Femur (tissue), 1 donor: ENCODE measurements at places on chromosomes 4 and X.

DNA sequence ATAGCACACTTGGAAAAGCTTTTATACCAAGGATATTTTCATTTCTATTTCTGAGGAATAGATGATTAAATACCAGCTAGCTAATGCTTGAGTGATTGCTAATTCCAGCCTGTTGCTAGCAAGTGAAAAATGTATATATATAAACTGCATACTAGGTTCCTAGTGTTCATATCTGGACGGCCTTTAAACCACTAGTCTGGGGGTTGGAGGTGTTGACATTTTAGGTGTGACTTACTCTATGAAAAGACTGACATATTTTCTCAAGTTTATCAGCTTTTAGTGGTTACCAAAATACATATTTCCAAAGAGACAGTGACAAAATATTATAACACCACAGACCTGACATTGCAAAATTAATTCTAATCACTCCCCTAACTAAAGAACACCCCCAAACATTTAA is 44.7 kb downstream of the MTMR8 start:
- DNase-seq = no peak

GRCh38 chrX:29530501-29530900 is 684.9 kb upstream of the MAGEB2 start:
- no peak for DNase-seq

- no peak for DNase-seq
Observed at GRCh38 chr4:25310066-25310802, 2.3 kb upstream of the ZCCHC4 start.

DNA sequence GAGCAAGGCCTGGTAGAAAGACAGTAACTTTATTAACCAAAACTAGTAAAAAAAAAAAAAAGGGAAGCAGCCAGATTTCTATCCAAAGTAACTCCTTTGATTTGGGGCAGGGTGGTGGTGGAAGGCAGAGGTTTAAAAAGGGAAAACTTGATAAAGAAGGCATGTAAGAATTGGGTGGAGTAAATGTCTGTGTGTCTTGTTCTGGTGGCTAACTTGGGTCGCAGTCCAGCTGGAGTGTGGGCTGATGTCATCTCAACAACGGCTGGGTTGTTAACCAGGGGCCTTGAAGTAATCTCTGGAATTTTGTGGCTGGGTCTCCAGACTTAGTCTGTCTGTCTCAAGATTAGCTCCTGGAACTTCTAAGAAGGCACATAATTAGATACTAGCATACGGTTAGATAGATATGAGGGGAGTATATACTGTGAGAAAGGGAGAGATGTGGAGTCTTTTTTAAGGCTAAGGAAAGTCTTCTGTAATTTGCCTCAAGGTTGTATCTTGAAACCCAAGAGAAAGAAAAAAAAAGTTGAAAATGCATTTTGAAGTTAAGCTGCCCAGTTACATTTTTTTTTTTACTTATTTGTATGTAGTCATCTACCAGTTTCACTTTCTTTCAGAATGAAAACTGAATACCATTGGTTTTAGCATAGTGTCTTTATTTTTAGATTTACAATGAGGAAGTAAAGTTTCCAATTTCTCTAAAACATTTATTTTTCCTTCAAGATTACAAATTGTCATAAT is 48.3 kb downstream of the MTHFD2L start:
- peak; percentile 21 for DNase-seq

DNA sequence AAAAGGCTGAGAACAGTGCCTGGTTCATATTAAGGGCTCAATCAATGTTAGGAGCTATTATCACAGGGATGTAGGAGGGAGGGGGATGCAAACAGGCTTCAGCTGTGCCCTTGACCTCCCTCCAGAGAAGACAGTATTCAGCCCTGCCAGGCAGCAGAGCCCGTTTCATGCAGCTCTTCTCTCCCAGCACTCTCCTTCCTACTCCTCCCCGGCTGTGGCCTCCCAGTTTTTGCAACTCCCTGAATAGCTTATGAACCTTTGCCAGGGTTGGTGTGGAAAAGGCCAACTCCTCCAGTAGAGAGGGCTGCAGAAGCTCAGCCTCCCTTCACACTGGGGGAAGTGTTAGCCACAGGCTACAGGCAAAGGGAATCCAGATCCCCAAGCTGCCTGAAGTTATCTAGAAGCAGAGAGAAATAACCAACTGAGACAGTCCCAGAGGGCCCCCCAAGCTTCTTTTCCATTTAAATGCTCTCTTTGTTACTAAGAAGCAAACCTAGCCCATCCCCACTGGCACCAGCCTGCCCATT is 31.7 kb upstream of the APLN start:
- peak; percentile 44 for DNase-seq

DNA sequence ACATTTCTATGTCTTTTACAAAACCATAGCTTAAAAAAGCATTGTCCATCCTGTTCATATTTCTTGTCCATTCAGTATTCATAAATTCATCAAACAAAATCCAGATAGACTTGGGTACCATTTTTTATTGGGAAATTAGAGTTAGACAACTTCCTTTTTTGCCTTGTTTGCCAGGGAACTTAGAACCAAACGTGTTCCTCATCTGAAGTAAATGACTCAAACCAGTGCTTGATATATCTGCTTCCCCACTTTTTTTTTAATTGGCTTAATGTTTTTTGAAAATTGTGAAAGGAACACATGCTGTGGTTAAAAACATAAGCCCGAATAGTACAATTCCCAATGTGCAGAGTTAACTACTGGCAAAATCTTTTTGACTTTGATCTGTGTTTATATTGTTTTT is 44.2 kb downstream of the DLG3 start:
- no peak for DNase-seq

DNA sequence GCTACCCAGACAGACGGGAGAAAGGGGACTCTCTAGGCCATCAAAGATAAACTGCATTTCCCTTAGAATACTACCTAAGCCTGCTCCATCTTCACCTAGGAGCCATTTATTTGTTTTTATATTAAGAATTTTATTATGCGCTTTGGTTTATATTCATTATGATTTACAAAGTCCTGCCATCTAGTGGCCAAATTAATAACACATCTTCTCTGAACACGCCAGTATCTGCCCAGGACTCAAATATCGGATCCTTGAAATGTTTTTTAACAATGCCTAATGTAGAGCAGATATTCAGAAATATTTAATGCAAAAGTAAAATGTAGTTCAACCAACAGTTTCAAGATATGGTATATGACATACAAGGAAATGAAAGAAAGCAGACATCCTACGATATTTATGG is 20.8 kb upstream of the PRPS2 start:
- DNase-seq = no peak

GRCh38 chr4:8558080-8558960 is 21.9 kb upstream of the GPR78 start:
- DNase-seq = no peak

- DNase-seq = no peak
Observed at GRCh38 chr4:8388528-8388870, 52.0 kb downstream of the ACOX3 start.

DNA sequence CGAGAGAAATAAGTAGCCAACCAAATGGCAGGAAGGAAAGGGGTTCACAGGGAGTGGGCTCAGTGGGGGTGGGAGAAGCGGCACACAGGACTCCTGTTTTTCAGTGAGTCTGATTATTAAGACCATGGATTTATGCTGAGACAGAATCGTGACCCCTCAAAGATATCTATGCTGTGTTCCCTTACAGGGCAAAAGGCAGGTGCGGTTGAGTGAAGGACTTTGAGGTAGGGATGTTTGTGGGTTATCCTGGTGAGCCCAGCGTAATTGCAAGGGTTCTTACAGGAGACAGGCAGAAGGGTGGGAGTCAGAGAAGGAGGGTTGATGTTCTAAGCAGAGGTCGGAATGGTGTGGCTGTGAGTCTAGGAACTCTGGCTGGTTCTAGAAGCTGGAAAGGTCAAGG is 73.0 kb downstream of the EVC start:
- no peak for DNase-seq

GRCh38 chr4:5788144-5788543 is 77.1 kb downstream of the EVC start:
- DNase-seq = no peak

DNA sequence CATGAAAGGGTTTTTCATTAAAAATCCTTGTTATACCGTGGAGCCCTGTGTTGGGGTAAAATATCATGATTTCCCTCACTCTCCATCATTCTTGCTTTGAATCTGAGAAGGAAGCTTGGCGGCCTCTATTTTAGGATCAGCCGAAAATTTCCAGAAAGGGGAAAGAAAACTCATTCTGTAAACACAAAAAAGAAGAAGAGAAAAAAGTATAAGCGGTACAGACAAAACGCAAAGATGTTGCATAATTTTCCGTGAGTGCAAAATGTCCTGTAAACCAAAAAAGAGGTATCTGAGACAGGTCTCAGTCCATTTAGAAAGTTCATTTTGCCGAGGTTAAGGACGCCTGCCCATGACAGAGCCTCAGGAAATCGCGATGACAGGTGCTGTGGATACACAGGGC is 5.3 kb downstream of the CSF2RA start:
- no peak for DNase-seq

DNA sequence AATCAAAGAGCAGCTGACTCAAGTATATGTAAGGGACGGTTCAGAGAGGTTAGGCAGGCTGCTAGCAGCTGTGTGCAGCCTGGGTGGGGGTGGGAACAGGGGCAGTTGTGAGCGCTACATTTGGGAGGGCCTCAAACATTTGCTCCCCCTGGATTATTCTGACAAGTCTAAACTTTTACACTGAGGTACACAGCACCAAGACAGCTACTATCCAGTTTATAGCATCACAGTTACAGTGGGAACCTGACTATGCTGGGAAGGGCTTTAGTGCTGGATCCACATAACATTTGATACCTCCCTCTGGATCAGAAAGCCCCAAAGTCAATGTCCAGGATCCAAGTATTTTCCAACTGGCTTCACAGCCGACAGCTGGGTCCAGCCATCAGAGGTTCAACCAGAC is 55.8 kb upstream of the GIMD1 start:
- peak; percentile 53 for DNase-seq

DNA sequence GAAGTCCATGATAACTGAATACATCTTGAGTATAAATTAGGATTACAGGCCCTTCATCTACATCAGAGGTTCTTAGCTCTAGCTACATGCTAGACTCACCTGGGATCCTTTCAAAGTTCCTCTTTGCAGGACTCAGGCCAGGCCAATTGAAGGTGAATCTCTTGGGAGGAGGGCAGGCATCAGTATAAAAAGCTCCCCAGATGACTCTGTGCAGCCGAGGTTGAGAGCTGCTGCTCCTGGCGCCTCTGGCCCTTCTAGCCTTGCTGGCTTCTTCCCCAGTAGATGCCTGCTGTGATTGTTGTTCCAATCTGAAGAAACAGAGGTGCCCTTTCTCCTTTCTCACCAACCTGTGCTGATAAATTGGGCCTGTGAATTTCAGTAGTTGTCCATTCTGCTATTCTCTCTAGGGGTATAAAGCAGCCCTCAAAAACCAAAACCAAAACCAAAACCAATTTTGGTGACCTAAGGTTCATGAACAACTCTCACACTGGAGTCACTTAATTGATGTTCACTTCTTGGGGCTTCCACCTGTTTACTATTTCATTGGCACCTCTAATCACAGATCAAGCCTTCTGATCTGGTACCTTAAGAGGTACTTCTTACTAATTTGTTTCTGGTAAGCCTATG is 78.7 kb downstream of the SUPT20HL2 start:
- no peak for DNase-seq

DNA sequence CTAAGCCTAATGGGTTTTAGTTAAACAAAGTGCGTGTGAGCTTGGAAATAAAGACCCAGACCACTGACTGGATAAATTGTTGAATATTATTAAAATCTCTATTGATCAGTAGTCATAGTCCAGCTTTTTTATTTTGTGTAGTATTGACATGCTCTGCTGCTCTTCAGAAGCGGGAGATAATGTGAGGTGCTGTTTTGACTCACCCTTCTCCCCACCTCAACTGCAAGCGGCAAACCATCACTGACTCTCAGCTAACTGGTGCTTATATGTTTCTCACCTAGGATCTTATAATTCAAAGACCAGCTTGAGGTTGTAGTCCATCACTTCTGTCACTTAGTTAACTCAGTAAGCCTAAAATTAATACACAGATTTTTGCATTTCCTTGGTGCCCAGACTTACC is 72.2 kb downstream of the COMMD8 start:
- no peak for DNase-seq

DNA sequence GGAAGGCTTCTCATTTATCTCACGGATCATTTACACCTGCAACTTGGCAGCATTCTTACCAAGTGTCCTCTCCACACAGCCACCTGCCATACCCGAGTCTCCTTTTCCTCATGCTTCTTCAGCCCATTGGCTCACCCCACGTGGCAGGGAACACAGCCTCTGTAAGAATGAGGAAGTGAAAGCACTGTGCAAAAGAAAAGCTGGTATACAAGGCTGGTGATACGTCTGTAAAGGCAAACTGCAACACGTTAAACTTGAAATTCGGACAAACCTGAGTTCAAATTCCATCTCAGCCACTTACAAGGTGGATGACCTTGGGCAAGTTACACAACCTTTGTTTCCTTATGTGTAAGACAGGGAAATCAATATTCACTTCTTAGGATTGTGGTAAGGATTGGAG is 164.0 kb upstream of the RASGEF1B start:
- peak; percentile 29 for DNase-seq

DNA sequence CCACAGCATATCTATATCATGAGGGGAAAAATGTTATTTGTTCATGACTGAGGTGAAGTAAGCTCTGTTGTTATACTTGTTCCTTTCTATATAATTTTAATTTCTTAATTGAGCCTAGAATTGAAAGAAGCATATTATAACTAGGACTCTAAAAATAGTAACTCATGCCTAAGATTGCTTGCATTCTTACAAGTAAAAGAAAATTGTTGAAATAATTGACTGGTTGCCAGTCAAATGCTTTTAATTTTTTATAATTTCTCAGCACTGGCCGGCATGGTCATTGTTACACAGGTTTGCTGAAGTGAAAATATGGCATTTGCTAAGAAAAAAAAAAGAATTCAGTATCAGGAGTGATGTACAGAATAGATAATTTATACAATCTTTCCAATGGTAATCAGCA is 104.8 kb downstream of the GASK1B start:
- DNase-seq = no peak

DNA sequence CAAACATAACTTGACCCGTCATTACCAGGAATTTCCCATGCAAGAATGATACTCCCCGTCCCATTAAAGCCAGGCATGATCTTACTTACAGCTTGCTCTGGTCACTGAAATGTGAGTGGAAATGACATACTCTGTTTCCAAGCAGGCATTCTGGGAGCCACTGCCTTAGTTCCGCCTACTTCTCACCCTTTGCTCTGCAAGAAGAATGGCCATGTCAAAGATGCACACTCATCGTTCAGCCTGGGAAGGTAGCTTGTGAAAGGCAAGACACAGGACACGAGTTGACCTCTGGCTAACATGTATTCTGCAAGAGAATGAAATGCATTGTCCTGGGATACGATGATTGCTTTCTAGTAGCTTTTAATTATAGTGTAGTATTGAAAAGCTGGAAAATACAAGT is 1144.4 kb downstream of the NLGN4X start:
- DNase-seq = peak; percentile 16

- DNase-seq = no peak
Observed at GRCh38 chr4:176746846-176747245, 45.9 kb downstream of the VEGFC start.

GRCh38 chrX:39248330-39248729 is 447.1 kb downstream of the MID1IP1 start:
- DNase-seq = no peak

- peak; percentile 39 for DNase-seq
Observed at GRCh38 chrX:63350465-63350877, 661 bp downstream of the SPIN4 start.
